ENCODE measurements at places on chromosomes 16 and 17.

DNA sequence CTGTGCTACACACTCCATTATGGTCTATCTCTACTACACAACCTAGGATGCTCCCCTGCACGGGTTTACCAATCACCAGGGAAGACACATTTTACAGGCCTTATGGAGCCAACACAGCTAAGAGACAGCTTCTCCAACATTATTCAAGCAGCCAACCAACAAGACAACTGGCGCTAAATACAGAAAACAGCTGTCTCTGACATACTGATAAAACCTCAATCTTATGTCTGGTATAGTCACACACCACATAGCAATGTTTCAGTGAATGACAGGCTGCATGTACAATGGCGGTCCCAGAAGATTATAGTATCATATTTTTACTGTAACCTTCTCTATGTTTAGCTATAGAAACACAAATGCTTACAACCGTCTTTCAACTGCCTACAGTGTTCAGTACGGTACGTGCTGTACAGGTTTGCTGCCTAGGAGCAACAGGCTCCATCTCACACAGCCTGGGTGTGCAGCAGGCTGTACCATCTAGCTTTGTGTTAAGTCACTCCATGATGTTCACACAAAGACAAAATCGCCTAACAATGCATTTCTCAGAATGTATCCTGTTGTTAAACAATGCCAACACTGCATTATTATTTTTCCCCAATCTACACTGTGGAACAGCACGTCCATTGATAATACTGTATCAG, 10.9 kb downstream of the USP22 start:
- peak; percentile 68 for DNase-seq

- DNase-seq = peak; percentile 21
Observed at GRCh38 chr17:10292057-10292937, 80.5 kb downstream of the MYH13 start.

DNA sequence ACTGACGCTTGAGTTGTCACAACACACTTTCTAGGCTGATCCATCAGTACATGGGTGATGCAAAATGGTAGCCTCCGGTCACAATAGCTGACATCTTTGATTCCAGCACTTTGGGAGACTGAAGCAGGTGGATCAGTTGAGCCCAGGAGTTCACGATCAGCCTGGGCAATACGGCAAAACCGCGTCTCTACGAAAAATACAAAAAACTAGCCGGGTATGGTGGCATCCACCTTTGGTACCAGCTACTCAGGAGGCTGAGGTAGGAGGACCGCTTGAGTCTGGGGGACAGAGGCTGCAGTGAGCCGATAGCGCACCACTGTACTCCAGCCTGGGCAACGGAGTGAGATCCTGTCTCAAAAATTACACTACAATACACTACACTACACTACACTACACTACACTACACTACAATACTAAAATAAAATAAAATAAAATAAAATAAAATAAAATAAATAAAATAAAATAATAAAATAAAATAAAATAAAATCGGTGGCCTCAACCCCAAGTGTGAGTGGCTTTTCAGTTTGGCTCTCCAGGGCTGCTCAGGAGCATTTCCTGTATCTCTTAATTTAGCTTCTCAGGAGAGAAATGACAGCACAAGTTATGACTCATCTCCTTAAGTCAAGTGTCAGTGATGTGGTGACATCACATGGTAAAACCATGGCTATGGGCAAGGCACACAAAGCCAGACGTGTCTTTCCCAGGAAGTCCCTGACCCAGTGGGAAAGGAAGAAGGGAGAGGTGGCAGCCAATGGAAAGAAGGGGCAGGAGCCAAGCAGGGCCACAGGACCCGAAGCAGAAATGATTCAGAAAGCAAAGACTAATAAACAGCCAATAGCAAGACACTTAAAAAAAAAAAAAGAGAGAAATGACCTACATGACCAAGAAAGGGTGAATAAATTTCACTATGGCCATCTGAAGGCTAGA, 75.3 kb upstream of the TBC1D3K start:
- peak; percentile 73 for DNase-seq

GRCh38 chr16:1181404-1182315, 28.8 kb downstream of the CACNA1H start:
- DNase-seq = peak; percentile 52

GRCh38 chr16:81657781-81658180, 121.3 kb upstream of the PLCG2 start:
- DNase-seq = no peak

- DNase-seq = peak; percentile 59
Observed at GRCh38 chr17:36593656-36594316, 2.1 kb downstream of the DHRS11 start.

- no peak for DNase-seq
Observed at GRCh38 chr17:71941920-71942319, 178.9 kb upstream of the SOX9 start.

DNA sequence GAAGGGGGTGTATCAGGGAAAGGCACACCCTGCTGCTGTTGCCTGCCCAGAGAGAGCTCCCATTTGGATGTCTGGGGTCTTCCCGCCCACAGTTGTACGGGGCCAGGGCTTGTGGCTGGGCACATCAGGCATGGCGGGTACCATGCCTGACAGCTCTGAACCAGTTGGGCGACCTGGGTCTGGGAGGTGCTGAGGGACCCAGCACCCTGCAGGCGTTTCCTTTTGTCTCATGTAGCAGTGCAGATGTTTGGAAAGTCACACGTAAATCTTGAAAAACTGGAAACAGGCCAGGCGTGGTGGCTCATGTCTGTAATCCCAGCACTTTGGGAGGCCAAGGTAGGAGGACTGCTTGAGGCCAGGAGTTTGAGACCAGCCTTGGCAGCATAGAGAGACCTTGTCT, 8.4 kb upstream of the JPT2 start:
- no peak for DNase-seq

DNA sequence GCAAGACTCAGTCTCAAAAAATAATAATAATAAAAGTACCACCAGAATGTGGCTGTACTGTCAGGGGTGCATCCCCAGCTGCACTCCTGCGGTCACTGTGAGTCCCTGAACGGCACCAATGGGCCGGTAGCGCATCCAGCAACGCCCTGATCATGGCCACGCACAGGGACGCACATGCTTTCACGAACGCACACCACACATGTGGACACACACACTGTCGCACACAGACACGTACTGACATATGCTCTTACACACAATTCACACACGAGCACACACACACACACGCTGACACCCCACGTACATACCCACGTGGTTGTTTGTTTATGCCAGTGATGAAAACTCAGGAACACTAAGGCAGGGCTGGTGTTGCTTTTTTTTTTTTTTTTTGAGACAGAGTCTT, 21.8 kb downstream of the DOC2B start:
- no peak for DNase-seq

DNA sequence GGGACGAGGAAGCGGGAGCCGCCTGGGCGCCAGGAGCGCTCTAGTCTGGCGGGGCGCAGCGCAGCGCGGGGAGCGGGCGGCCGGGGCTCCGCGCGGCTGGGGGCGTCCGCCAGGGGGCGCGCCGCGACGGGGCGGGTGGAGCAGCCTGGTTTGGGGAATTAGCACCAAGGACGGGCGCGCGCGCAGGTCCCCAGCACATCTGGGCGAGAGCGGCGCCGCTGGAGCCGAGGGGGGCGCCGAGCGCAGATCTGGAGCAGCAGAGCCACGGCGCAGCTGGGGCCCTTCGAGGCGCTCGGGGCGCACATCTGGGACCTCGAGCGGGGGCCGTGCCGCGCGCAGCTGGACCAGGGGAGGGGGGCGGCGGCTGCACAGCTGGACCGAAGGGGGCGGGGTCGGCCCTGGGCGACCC, at the start of gene NXPH3:
Gene NXPH3 (plus strand): TSS at position 193 of the 409 bp plus-strand sequence. CDS start 349 bp downstream, outside the sequence.
- DNase-seq = no peak

- DNase-seq = no peak
Observed at GRCh38 chr17:69949496-69949895, 125.5 kb upstream of the KCNJ16 start.

GRCh38 chr16:14364386-14365199, 265.5 kb downstream of the PARN start:
- peak; percentile 75 for DNase-seq

DNA sequence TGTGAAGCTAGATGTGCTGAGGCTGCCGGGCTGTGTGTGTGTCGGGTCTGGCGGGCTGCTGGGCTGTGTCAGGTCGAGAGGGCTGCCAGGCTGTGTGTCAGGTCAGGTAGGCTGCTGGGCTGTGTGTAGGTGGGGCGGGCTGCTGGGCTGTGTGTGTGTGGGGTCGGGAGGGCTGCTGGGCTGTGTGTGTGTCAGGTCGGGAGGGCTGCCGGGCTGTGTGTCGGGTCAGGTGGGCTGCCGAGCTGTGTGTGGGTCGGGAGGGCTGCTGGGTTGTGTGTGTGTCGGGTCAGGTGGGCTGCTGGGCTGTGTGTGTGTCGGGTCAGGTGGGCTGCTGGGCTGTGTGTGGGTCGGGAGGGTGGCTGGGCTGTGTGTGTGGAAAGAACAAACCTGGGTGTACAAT, 8.6 kb downstream of the WDR45B start:
- no peak for DNase-seq

DNA sequence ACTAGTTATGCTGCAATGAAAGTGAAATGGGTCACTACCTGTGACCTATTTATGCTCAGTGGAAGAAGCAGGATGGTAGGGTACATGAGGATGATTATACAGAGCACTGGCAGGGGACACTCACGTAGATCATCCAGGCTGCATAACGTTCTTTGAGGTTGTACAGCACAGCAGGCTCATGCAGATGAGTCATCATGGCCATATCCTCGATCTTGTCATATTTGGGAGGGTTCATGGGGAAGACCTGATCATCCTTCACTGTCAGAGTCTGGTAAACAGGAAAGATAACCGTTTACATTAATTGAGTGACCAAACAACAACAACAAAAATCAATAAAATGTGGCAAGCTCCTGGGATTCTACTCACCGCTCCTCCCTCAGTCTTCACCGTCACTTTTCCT, 2.1 kb downstream of the MYH2 start:
- DNase-seq = no peak

GRCh38 chr17:4759776-4760236, 11.9 kb upstream of the TM4SF5 start:
- no peak for DNase-seq

DNA sequence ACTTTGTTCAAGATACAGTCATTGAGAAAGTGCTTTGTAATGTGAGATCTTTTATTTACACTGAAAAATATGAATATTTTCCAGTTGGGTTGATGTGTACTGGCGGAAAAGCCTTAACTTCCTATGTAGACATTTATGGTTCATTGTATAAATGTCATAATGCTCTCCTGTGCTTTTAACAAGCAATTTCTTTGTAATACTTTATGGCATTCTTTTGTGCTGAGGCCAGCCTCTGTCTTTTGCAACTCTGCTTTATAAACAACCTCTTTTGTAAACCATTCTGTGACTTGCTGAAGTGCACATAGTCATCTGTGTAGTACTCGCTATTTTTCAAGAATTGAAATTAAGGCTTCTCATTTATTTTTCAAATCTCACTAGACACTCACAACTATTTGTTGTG, 291.2 kb downstream of the CDH11 start:
- DNase-seq = no peak

- DNase-seq = peak; percentile 57
Observed at GRCh38 chr17:80352991-80353665, 61.8 kb upstream of the ENDOV start.

- no peak for DNase-seq
Observed at GRCh38 chr17:70863436-70864248, 694.3 kb downstream of the KCNJ2 start.
